Hematopoietic multipotent progenitor cell treated with erythropoietin and hydrocortisone succinate and interleukin-3 and kit ligand, for 15 days (in vitro differentiated cells): ENCODE measurements at places on chromosomes 6 and 20.

DNA sequence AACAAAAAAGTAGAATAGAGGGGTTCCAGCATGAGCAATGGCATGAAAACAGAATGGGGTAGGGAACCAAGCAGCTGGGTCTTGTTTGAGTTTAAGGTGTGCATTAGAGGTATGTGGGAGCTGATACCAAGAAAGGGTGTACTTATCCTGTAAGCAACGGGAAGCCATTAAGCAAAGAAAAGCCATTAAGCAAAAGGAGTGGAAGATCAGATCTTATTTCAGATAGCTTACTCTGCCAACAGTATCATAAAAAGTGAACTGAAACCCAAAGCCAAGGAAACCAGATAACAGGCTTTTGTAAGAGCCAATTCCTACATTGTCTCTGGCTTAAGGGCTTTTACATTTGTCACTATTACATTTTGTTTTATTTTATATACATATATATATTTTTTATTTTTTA is 21.3 kb upstream of the BEND6 start:
- DNase-seq = no peak

DNA sequence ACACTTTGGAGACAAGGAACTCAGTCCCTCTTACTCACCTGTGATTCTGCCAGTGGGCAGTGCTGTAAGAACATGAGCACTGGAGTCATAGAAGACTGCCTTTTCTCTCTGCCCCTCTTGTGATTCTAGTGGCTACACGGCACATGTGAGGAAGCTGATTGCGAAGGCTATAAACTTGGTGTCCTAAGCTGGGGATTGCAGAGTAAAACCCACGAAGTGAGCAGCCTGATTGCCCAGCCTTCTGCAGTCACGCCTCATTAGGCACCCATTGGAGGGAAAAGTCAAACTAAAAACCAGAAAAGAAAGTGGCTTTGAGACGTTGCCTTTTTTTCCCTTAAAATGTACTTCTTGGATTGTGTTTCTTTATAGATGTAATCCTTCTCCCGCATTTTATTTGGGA is 748.4 kb upstream of the CHD6 start:
- no peak for DNase-seq

DNA sequence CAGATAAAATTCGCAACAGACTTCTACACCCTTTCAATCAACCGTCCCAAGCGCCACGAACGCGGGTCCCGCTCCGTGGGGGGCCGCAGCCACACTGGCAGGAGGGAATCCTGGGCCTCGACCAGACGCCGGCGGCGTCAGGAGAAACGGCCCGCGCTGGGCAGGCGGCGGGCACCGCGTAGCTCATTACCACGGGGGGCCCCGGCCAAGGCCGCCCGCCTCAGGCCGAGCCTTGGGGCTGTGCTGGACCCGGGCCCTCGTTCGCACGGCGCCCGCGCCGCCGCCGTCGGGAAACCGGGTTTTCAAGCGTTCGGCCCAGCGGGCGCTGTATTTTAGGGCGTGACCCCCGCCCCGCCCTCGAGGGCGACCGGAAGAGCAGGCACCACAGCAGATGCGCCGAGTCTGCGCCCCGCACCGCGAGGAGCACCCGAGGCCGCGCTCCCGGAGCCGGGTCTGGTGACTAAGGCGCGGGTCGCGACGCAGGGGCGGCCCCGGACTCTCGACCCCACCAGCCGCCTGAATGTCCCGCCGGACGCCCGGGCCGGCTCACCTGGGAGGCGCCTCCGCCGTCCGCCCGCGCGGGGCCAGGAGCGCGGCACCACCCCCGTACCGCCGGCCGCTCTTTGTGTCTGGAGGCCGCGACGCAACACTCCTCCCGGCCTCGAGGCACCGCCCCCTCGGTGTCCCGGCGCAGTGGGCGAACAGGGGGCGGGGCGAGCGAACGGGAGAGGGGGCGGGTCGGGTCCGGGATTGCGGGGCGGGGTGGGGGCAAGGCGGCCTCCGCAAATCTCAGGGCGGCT is at the start of gene NINL:
Gene NINL, minus strand, starts transcription at position 627 of the 800 bp plus-strand sequence. CDS start 58,944 bp downstream, outside the sequence.
- DNase-seq = peak; percentile 7

DNA sequence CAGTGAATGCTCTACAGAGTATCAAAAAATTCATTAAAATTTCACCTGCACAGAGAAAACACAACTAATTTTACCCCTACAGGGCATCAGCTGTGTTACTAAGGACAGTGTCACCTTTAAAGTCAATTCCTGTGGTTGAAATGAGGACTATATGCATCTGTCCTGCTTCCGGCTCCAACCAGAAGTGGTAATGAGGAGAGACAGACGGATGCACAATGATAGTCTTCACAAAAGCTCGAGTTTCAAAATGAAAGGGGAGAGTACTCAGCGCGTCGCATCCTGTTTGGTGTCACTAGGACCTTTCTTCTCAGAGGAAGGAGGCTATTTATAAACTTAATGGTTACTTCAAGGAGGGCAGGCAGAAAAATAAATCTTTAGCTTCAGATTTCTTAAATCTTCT is 86.5 kb downstream of the LYRM4 start:
- no peak for DNase-seq

DNA sequence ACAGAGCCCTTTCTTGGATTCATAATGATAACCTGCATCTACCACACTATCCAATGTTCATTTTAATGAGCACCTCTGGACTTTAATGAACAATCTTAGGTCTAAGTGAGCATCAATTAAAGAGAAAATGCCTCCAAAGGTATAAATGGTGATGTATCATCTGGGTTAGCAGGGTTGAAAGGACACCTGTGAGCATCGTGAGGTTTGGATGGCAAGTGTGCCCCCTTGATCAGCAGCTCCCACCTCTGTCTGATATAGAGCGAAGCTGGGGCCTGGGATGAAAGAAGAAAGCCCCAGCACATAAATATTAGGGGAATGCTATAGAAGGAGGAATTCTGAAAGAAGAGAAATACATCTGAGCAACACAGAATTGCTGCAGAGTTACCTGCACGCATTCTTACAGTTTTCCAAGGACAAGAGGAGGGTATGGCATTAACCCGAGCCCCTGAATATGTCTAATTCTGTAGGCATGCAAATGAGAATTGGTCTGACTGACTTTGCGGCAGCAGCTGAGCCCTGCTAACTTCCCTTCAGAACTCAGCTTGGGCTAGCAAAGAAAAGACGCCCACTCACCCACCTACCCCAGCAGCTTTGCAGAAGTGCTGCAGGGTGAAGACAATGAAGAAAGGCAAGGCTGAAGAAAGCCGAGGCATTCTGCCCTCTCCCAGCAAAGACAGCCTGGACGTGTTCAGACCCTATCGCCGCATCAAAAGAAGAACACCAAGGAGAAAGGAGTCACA is 136.2 kb downstream of the GMPR start:
- DNase-seq = no peak

DNA sequence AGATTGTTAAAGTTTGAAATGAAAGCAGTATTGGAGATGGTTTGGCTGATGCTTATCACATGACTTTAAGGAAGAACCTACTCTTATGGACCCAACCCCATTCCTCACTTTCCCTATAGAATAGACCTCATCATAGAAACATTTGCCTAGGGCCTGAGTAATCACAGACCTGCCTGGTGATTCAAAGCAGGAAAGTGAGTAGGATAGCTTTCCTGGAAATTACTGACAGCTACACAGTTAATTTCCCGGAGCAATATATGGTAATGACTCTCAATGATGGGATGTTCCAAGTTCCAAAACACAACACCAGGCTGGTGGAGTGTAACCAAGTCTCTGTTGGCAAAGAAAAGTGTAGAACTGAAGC is 233.8 kb downstream of the SIM1 start:
- DNase-seq = no peak

GRCh38 chr20:33038243-33038642 is 6.8 kb downstream of the BPIFB6 start:
- no peak for DNase-seq

DNA sequence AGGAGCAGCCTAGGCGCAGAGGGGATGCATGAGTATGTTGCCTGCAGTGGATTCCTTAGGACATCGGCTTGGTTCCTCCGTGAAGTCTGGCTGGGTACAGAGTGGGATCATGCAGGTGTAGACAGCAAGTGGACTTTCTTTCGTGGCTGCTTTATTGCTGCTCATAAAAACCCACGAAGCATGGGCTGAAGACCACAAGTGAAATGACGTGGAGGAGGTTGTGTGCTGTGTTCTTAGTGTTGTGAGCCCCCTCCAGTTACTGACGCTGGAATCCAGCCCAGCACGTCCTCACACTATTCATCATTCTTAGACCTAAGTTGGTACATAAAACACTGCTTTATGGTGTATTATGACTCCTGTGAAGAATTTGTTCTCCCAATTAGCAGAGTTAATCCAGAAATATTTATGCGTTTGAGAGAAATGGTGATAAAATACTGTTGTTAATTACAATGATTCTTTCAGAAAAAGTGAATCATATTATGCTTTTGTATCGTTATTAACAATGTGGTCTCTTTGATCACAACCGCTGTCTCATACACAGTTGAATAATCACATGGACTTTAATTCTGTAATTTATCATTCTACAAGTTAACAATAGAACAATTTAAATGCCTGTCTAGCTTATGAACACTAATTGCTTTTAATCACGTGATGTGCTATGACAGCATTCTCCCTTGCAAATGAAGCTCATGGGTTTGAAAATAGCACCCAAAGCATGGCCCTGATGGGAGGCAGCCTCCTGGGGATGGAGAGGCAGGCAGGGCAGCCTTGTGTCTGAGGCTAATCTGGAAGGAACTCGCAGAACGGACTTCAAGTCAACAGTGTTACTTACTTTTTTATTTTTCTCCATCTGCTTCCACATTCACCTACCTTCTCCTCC is 233.9 kb upstream of the SYNDIG1 start:
- DNase-seq = no peak

GRCh38 chr6:27693766-27694546 is 218.2 kb downstream of the OR2B2 start:
- DNase-seq = no peak

- DNase-seq = no peak
Observed at GRCh38 chr6:161163466-161164181, 110.2 kb downstream of the AGPAT4 start.

- peak; percentile 87 for DNase-seq
Observed at GRCh38 chr6:25962149-25963127, at the start of gene TRIM38. TRIM38 (plus strand) TSS chr6:25962802; CDS start chr6:25966523, 3,721 bp downstream.

- no peak for DNase-seq
Observed at GRCh38 chr6:166655251-166655650, 28.2 kb upstream of the RPS6KA2 start.

DNA sequence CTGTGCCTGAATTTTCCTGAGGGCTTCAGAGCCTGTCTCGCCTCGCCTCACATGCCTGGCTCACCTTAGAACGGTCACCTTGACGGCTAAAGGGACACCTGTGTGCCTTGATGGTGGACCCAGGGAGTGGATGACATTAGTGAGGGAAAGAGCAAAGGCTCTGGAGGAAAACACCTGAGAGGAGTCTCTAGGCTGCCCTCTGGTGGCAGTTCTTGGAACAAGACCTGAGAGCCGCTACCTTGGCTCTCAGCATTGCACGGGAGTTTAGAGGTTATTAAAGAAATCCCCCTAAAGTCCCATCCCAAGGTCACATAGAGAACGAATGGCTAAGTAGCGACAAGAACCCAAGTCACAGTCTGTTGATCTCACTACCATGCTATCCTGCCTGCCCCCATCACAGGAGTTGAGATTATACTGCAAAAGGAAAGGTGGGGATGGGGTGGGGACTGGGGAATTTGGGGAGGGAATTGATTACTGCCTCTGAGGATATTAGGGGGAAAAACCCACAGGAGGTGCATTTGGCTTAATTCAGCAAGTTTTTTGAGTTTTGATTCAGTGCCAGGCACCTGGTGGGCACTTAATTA is 7.9 kb upstream of the CDSN start:
- DNase-seq = peak; percentile 71

DNA sequence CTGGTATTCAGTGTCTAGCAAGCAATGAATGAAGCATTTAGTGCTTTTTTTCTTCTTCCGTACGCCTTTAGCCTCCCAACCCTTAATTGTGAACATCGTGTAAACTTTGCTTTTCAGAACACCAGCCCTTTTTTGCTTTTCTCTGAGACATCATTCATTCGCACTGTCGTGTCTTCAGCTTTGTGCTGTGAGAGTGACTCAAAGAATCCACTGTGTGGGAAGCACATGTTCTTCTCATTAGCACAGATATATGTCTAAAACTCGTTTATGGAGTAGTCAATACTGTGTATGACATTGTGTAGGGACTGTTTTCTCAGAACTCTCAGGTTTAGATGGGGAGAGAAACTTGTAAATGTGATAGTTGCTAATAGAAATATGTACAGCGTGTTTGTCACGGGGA is 279.1 kb downstream of the FARS2 start:
- DNase-seq = no peak

- DNase-seq = no peak
Observed at GRCh38 chr6:79158856-79159516, 75.5 kb downstream of the HMGN3 start.

- no peak for DNase-seq
Observed at GRCh38 chr6:30206799-30207618, 6.2 kb downstream of the TRIM26 start.

DNA sequence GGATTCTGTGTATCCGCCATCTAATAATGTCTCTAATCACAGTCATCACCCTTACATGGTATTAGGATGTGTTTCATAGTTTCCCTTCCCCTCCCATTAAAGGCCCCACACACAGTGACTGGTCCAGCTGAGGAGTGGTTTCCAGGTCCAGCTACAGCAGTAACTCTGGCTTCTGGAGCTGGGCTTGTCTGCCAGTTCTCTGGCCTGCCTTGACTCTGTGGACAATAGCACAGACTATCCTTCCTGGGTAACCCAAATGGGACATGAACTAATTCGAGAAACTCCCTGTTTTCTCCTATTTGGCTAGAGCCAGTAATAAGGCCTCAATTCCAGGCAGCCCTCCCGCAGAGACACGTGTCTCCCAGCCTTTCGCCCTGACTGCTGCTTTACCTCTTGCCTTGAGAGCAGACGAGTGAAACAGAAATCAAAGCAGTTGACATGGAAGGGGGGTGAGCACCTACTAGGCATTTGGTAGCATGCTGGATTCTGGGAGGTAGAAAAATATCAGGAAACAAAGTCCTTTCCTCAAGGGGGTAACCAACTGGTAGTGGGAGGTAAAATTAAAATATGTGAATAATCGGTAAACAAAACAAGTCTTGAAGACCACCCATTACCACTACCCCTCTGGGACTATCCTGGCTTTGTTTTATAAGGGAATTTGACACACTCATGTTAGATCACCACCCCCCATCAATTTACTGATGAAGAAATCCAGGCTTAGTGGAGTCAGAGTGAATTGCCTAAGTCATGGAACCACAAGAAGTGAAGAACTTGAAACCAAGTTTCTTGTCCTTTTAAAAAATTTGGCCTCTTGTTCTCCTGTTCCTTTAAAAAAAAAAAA is 1.2 kb downstream of the TRAF3IP2 start:
- no peak for DNase-seq

DNA sequence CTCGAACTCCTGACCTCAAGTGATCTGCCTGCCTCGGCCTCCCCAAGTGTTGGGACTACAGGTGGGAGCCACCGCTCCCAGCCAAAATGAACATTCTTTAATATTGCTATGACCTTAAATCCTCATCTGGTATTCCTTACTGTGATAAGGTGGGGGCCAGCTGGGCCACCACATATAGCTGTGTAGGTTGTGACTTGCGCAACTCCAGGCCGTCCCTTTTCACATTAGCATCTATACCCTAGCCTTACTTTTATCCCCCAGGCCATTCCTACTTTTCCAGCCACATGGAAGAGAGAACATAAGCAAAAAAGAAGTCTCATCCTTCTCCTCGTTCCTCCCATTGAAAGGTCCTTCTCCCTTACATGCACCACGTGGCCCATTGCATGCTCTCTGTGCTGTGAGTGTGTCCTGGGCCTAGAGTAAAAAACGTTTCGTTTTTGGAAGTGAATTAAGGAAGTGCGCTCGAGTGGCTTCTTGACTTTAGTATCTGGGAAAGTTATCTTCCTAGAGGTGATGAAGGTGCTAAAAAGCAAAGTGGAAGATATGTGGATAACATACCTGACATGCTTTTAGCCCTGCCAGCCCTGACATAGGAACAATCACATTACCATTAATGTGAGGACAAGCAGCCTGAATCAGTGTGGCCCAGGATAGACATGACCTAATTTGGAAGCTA is 56.8 kb upstream of the KIF13A start:
- no peak for DNase-seq
